ENCODE measurements at places on chromosomes 2 and 18.

DNA sequence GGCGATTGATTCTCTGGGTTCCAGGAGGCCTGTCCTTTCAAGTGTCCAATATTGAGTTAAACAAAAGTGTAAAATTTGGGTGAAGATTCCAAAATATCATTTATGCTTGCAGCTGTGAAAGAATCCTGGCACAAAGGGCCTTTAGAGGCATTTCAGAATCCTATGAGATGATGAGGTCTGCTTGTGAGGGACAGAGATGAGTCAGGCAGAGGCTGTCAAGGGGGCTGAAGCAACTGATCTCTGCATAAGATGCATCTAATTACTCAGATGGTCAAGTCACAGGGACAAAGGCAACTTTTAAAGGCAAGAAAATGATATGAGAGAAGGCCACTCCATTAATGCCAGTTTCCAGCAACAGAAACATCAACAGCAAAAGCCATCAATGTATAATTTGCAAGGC lies 78.8 kb downstream of the FHOD3 start:
- no peak for DNase-seq

- no peak for DNase-seq
These were observed 25.0 kb upstream of the ID2 start for GRCh38 chr2:8656811-8657210.

DNA sequence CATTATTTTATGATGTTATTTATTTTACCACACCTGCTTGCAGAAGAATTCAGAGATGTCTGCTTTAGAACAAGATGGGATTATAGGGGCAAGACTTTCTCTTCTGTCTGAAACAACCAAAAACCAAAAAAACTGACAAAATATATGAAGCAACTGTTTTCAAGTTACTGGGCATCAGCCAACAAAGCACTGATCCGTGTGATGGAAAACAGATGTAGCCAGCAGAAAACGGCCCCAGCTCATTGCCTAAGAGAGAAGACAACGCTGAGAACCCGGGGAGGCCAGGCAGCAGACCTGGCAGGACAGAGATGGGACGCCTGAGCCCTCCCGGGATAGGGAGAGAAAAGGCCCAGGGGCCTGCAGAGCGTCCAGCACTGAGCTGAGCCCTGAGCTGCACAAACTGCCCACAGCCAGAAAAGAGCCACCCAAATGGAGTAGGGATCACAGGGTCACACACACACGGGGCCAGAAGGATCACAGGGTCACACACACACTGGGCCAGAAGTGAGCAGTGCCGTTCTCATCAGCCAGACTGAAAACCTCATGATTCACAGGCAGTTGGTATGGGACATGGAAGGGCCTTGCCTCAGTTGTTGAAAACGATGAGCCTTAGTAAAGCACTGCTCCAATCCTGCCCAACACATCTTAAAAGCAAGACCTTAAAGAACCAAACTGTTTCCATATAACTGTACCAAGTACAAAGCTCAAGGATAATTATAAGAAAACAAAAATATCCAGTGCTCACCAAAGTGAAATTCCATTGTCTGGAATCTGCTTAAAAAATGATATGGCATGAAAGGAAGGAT lies 12.1 kb downstream of the PXDN start:
- DNase-seq: no peak

DNA sequence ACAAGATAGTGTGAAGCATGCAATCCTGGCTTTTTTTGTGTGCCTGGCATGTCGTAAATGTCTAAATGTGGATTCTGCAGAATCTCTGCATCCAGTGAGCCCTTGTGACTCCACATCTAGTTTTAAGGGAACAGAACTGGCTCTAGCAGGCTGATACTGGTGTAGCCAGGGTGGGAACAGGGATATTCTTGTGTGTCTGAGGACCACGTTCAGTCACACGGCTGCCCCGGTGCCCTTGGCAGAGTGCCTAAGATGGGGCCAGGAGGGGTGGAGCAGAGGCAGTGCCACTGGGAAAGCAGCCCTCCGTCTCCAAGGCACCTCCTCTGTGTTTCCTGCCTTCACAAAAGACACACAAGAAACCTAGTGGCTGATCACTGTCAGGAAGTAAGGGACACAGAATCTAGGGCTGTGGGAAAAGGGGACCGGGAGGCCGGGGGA lies 91.5 kb upstream of the PARD3B start:
- DNase-seq: no peak

DNA sequence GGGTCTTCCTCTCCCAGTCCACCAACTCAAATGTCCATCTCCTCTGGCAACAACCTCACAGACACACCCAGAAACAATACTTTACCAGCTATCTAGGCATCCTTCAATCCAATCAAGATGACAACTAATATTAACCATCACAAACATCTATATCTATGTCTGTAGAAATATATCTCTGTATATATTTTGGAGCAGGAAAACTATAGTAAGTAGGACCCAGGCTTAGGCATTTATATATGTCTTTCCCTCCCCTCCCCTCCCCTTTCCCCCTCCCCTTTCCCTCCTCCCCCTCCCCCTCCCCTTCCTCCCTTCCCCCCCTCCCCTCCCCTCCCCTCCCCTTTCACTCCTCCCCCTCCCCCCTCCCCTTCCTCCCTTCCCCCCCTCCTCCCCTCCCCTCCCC lies 210.5 kb downstream of the RNF144A start:
- DNase-seq: no peak

DNA sequence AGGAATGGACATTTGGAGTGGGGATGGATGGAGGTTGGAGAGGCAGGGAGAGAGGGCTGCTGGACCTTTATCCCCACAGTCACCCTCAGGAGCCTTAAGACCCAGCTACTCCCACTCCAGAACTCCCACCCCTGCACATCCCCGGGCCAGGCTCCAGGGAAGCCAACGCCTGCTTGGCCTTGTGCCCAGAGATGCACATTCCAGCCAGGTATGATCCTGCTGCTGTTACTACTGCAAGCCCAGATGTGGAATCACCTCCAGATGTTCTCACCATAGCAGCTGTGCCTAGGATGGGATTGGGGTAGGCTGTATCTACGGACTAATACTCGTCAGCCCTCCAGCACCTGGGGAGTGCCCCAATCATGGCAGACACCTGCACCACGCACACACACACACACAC lies 71.7 kb downstream of the ZFP36L2 start:
- no peak for DNase-seq

DNA sequence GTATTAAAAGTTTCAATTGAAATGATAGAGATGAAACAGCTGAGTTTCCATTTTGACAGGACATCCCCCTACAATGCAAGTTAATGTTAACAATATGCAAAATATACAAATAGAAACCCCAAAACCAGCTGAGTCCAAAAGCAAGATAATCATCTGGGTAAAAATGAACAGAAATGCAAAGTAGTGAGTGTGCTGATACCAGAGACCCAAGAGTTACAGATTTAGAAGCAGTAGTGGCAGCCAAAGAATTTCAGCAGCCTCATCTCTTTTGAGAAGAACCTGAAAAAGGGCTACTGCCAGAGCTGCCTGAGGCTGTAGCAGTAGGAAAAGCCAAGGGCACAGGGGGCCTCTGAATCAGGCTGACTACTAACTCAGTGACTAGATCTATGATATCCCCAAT lies 82.6 kb downstream of the THADA start:
- no peak for DNase-seq

All from NCI-H1436 (cell line).